NCI-H510A treated with DMSO at 0.1 percent for 48 hours (cell line): ENCODE measurements at places on chromosomes 7 and 10.

- DNase-seq, result no peak
Measured at GRCh38 chr7:91194841-91195240, 69.4 kb upstream of the FZD1 start.

- no peak for DNase-seq
Measured at GRCh38 chr7:30595436-30596013, 847 bp downstream of the GARS1 start.

DNA sequence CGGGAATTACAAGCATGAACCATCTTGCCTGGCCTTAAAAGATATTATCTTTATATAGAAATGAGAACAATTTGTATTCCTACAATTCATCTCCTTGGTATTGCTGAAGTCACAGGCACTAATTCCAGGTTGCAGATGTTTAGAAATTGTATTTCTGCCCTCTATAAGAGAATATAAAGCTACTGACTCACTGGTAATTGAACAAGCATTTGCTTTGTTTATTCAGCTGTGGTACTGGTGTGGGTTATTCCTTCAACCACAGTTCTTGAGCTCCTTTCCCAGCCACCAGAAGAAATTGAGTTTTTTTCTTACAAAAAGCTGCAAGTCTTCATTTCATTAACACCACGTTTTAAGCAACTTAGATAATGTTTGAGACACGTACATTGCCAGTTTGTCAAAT lies 29.0 kb upstream of the MPP7 start:
- DNase-seq, result peak; percentile 10

GRCh38 chr10:132101529-132101928 lies 35.8 kb downstream of the JAKMIP3 start:
- DNase-seq, result no peak

GRCh38 chr7:28105234-28105633 lies 75.4 kb downstream of the JAZF1 start:
- no peak for DNase-seq

GRCh38 chr7:50658696-50659095 lies 93.5 kb upstream of the DDC start:
- DNase-seq, result no peak

GRCh38 chr10:118072840-118073239 lies 26.1 kb upstream of the RAB11FIP2 start:
- DNase-seq, result no peak

DNA sequence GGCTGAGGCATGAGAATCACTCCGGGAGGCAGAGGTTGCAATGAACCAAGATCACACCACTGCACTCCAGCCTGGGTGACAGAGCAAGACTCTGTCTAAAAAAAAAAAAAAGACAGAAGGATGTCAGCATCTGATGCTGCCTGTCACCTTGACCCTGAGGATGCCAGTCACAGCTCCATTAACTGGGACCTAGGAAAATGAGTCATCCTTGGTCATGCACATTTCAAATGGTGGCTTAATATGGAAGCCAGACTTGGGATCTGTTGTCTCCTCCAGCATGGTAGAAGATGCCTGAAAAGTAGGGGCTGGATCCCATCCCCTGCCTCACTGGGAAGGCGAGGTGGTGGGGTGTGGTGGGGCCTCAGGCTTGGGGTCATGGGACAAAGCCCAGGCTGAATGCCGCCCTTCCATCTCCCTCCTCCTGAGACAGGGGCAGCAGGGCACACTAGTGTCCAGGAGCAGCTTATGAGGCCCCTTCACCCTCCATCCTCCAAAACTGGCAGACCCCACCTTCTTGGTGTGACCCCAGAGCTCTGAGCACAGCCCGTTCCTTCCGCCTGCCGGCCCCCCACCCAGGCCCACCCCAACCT lies 1.3 kb downstream of the NOS3 start:
- DNase-seq, result no peak

- DNase-seq, result no peak
Measured at GRCh38 chr10:85967594-85967993, 399.0 kb downstream of the GRID1 start.

DNA sequence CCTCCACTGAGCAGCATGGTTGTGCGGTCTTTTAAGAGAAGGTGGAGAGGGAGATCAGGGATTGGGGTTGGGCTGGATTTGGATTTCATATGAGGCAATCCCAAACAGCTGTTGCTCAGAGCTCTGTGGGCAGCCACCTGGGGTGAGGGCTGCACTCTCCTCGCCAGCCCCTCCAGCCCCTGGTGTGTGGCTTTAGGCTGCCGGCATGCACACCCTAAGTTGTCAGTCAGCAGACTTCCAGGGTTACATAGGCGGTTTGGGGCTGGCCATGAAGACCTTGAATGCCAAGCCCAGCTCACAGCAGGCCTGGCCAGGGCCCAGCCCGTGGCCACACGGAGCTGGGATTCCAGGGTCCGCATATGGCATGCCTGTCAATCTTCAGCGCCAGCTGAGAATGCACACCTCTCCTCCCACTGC lies 54.8 kb downstream of the ZMIZ1 start:
- DNase-seq, result no peak

DNA sequence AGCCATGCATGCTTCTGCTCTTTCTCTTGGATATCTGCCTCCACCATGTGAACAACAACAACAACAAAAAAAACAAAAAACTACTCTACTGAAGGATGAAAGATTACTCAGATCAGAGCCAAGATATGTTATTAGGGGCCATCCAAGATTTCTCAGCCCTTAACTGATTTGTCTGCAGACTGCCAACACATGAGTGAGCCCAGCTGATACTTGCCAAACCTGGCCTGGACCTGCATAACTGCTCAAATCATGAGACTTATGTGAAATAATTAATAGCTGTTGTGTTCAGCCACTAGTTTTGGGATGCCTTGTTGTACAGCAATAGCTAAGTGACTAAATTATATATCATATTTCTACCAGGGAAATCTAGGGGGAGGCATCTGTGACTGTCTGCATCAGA lies 334.5 kb upstream of the SORCS1 start:
- DNase-seq, result no peak

- no peak for DNase-seq
Measured at GRCh38 chr10:60290558-60290957, 99.1 kb downstream of the ANK3 start.

GRCh38 chr7:29859524-29860185 lies 53.3 kb downstream of the WIPF3 start:
- no peak for DNase-seq

DNA sequence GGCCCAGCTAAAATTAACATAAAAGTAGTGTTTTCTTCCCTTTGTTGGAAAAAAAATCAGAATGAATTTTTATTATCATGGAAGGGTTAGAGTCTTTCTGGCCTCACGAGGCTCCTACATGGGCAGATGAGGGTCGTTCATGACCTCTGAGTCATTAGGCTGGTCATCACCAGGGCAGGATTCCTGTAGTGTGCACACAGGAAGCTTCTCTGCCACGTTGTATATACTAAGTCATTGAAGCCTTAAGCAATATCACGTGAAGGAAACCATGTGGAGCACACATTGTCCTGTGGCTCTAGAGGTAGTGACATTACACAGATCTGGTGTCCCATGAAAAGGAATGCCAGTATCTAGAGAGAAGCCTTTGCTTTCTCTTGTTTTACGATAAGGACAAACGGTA lies 84.7 kb upstream of the C1QL3 start:
- DNase-seq, result no peak

GRCh38 chr10:97922022-97922758 lies 72.5 kb downstream of the GOLGA7B start:
- DNase-seq, result no peak

DNA sequence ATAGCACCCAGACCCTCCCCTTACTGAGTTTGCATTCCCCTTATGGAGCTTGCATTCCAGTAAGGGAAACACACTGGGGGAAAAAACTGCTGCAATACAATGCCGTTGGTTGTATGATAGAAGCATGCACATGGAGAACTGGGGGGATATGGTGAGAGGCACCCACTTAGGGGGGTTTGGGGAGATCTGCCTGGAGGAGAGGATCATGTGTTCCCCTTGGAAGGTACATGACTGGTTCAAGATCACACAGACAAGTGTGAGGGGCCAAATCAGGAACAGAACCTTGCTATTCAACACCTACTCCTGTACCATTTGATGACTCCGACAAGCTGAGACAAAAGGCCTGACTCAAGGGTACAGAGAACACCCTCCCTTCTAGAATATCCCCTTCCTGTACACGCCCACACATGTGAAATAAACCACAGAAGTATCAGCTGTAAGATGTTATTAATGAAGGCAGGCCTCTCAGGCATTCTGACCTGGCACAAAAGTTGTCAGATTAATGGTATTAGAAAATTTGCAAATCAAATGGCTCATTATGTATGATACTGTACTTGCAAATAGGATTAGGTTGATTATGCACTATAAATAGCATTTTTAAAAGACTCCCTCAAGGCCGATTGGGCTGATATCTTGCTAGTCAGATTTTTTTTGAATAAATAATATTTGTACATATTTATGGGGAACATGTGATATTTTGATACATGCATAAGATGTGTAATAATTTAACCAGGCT lies 122.2 kb downstream of the NPY start:
- no peak for DNase-seq

DNA sequence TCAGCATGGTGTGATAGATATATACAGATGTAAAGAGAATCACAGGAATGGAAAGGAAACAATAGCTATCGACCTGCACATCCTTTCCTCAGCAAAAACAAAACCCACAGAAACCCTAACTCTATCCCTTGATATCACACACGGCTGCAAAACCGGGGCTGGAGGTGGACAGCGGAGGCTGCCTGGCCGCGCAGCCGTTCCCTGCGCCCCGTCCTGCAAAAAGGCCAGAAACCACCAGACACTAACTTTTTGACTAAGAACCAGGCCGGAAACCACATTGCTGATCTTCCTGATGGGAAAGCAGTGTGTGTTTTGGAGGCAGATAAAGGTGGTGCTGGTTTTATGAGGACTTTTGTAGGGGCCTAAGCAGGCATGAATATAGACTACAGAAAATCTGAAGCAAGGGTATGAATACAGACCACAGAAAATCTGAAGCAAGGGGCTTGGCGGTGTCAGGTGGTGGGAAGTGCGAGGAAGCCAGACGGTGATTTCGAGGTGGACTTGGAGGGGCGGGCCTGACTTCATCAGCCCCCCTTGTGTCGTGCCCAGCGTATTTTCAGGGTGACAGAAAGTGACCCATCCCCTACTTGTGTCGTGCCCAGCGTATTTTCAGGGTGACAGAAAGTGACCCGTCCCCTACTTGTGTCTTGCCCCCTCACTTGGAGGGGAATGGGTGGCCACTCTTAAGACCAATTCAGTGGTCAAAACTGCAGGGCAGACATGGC lies 123.3 kb downstream of the WDR37 start:
- DNase-seq, result no peak

- peak; percentile 36 for DNase-seq
Measured at GRCh38 chr7:55181762-55182161, 162.9 kb downstream of the EGFR start.

GRCh38 chr7:110774071-110774470 lies 316.9 kb upstream of the LRRN3 start:
- DNase-seq, result peak; percentile 13

DNA sequence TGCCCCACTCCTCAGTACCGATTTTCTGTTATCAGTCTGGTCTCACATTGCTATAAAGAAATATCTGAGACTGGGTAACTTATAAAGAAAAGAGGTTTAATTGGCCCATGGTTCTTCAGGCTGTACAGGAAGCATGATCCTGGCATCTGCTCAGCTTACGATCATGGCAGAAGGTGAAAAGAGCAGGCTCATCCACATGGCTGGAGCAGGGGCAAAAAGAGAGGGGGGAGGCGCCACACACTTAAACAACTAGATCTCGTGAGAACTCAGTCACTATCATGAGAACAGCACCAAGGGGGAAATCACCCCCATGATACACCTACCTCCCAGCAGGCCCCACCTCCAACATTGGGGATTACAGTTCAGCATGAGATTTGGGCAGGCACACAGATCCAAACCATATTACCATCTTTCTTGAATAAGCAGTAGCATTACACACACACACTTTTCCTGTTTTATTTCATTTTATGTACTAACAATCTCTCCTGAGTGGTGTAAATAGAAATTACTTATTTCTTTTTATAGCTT lies 53.3 kb downstream of the TRIM24 start:
- no peak for DNase-seq

GRCh38 chr10:96703358-96703757 lies 17.0 kb downstream of the PIK3AP1 start:
- DNase-seq, result no peak

GRCh38 chr10:31926765-31927564 lies 1.7 kb downstream of the ARHGAP12 start:
- DNase-seq, result peak; percentile 11

DNA sequence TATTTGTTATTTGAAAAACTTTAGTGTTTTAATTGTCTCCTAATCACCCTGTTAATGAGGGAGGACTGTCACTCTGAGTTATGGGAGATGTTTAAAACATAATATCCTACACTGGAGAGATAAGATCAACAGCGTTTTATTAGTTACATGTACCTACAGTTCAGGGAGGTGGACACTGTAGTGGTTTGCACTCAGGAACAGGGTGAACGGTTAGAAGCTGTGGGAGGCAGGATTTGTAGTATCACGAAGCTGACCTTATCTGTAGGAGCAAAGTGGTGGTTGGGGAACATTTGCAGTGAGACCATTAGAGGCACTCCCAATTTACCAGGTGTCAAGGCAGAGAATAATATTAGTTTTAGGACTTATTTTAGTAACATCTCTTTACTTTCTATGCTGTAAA lies 193.3 kb upstream of the KCND2 start:
- DNase-seq, result no peak
